ENCODE measurements at places on chromosomes 4 and X.

DNA sequence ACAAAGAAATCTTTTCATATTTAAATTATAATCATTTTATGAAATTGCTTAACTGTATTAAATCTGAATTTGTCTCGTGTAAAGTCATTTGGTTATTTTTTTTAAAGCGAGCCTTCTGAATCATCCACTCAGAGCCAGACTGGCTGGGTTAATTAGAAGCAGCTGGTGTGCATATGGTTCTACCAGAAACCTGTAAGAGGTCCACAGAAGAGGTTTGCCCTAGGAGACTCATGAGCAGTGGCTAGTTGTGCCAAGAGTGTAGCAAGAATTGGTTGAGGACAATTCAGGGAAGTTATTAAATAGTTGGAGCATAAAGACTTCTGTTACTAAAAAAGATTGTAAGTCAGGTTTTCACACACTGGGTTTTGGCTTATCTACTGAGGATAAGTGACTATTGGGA is 267.4 kb downstream of the IL1RAPL2 start:
- no peak for DNase-seq

DNA sequence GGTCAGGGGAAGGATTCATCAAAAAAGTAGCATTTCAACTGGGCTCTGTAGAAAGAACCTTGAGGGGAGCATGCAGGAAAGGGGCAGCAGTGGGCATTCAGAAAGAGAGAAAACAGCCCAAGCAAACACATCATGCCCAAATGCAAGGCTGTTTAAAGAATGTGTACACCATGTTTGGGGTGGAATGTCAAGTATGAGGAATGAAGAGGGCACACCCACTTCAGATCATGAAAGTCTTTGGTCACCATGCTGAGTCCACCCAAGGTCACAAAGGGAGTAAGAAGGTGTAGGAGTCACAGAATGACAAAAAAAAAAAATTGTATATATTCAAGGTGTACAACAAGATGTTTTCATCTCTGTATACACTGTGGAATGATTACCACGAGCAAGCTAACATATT is 9.4 kb downstream of the S100G start:
- no peak for DNase-seq

- no peak for DNase-seq
These were observed 20.4 kb downstream of the SPCS3 start for GRCh38 chr4:176339936-176340761.

GRCh38 chrX:20397587-20397986 is 130.9 kb upstream of the RPS6KA3 start:
- DNase-seq = no peak

GRCh38 chrX:131068945-131069719 is 11.0 kb downstream of the ARHGAP36 start:
- DNase-seq = no peak

DNA sequence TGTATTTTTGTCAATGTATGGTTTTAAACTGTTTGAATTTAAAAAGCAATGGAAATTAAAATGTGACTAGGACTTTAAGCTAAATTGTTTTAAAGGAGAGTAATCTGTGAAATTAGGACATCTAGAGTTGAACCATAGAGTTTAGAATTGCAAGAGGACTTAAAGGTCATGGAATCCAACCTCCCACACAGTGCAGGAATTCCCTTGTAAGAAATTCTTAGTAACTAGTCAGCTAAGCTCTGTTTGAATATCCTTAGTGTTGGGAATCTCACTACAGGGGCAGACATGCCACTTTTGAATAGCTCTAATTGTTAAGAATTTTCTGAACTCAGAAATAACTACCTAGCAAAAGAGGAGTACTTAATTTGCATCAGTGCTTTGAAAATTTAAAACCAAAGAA is 292.9 kb downstream of the IL1RAPL1 start:
- DNase-seq = no peak

DNA sequence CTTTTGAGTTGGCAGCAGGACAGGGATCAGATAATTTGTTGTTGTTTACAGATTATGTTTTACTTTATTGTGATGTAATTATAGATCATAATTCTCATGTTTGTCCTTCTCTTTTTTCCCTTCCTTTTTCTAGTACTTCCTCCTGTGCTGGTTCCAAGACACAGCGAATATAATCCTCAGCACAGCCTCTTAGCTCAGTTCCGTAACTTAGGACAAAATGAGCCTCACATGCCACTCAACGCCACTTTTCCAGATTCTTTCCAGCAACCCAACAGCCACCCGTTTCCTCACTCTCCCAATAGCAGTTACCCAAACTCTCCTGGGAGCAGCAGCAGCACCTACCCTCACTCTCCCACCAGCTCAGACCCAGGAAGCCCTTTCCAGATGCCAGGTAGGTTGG is 58.0 kb downstream of the SMAD1 start:
- DNase-seq = no peak

All from T-helper 2 cell (primary cell).